Stimulated activated CD4-positive, alpha-beta T cell treated with anti-CD3 and anti-CD28 coated beads, Interleukin-12 subunit alpha, Interleukin-12 subunit beta, amount 100 ng/mL, for 24 hours (primary cell): ENCODE measurements at places on chromosomes 6 and 20.

DNA sequence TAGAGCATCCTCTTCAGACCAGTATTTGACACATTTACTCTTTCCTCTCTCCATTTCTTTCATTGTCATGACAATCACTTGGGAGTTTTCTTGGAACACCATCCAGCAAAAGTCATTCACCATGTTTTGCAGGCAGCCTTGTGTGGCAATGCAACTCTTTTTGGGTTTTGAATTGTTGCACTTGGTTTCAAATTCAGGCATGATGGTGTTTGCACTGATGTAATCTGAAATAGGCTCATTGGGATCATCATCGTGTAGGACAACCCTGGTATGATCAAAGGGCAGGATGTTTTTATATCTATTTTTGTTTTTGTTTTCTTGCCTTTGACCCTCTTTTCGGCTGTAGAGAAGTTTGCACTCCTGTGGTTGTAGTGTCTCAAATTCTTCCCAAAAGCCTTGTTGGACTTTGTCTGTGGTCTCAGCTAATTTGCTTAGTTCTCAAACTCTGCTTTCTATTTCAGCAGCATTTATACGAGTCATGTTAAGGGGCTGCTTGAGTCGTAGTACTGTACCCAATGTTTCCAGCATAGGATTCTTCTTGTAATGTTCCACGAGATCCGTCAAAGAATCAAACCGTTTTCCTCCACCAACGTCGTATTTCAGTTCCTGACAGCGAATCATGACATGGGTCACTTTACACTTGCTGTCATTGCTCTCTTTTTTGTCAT lies 160.8 kb upstream of the TNFAIP3 start:
- no peak for DNase-seq

GRCh38 chr6:24431045-24431451 lies 28.3 kb downstream of the MRS2 start:
- no peak for DNase-seq

- DNase-seq: no peak
These were observed 1.9 kb downstream of the TMEM239 start for GRCh38 chr20:2817891-2818595.

GRCh38 chr6:36858407-36858981 lies 16.1 kb downstream of the PPIL1 start:
- DNase-seq: no peak

DNA sequence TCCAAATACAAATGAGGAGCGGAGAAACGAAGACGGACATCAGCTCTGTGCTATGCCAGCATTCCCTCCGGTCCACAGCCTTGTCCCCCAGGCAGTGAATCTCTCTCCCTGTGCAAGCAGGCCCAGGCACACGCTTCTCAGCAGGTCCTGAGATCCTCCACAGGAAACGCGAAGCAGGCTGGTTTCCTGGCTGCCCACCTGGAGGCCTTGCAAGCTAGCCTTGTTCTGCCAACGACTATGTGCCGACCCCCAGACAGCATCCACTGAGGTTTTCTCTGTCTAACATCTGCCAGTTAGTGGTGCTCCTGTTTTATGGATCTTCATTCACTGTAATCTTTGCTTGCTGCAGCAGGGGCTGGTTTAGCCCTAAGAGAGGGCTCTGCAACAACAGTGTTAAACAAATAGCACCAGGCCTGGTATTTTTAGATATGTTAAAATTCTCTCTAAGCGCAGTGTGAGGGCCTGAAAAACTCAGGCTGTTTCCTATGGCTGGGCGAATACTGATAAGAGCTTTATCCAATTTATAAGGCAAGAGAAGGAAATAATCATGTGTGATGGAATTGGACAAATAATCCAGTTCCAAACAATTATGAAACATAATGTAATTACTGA lies 386.0 kb upstream of the ARID1B start:
- no peak for DNase-seq

DNA sequence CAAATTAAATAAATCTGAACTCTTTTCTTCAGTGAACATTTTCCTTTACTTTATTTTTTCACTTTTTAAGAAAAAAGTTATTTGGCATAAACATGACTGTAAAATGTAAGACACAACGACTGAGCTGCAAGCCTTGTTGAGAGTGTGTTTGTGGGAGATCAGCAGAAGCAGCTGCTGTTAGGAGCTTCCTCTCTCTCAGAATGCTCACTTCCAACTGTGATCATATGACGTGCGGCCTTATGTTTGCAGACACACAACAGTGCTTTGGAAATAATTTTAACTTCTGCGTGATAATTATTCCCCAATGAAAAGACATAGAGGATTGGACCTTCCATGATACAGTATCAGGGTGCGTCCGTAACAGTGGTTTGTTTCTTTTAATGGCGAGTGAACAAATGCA lies 104.0 kb downstream of the ARHGAP18 start:
- no peak for DNase-seq

DNA sequence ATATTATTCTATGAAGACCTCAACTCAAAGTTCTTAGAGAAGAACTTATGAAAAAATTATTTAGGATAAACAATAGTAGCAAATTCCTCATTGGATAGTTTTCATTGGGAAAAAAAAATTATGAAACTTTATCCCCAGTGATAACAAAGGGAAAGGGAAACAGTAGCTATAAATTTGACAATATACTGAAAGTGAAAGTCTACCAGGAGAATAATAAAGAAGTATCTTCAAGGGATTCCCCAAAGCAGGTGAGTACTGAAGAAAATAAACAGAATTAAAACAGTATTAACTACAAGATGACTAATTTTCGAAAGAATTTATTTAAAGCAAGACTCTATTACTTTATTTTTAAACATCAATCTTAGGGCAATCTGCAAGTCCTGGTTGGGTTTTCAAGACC lies 56.4 kb downstream of the REPS1 start:
- DNase-seq: no peak

- DNase-seq: no peak
These were observed 53.7 kb downstream of the BMP7 start for GRCh38 chr20:57212534-57213276.

GRCh38 chr6:152355166-152355565 lies 282.0 kb downstream of the SYNE1 start:
- DNase-seq: no peak

DNA sequence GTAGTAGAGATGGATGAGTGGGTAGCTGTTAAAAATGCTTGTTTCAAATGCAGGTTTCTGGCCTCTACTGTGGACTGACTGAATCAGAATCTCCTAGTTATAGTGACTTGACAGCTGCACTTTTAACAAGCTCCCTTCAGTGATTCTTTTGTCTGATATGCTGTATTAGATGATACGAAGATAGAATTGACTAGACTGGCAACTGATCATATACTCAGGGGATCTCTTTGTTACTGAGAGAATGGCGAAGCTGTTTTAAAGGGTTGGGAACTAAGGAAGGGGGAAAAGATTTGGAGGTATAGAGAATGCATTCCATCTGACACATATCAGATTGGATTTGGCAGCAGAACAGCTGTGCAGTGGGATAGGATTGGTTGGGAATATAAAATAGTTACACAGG lies 7.0 kb downstream of the ENPP4 start:
- DNase-seq: no peak

- DNase-seq: no peak
These were observed 11.4 kb upstream of the MMS22L start for GRCh38 chr6:97294451-97294850.

GRCh38 chr6:12485226-12485764 lies 195.1 kb downstream of the EDN1 start:
- DNase-seq: no peak

DNA sequence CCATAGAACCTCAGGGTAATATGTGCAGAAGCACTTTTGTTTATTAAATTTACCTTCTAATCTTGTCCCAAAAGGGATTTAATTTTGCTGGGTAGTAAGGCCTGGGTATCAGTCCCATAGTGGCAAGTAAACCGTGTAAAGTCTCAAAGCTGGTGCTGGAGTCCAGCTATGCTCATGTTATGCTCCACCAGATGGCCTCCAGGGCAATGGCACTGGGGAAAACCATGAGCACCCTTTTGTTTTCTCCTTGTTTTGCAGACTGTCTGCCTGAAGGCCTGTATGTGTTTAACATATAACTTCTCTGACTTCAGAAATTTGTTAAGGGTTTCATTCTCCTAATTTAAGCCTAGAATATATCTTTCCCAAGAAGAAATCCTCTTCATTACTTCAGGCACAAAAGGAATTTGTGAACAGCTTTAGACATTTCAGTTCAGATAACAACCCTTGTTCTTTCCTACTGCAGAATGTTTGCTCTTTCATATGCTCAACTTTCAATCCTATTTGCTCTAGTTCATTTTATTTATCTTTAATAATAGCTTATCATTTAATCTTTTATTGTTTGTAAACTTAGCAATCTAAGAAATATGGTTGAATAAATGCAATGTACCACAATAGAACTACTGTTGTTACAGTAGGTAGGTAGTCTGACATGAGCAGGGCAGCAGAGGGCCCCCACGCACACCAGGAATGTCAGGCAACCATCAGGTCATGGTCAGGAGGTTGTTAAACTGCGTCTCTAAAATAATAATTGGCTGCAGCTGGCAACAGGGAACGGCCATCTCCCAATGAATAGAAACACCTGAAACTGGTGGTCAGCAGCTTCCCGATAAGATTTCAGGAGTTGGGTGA lies 162.8 kb downstream of the TENT5A start:
- no peak for DNase-seq

DNA sequence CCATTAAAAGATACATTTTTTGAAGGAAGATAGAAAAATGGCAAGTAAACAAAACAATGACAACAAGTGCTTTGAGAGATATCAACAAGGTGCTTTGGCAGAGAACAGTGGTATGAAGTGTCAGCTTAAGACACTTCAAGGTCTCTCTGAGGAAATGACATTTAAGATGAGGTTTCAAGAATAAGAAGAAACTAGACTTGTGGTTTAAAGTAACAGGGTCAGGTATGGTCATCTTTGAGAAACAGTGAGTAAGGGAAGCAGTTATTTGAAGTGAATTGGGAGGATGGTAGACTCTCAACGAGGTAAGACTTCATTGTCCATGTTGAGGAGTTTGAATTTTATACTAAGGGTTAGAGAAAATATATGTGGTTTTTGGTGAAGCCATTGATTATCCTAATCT lies 77.8 kb downstream of the SYCP2L start:
- no peak for DNase-seq

DNA sequence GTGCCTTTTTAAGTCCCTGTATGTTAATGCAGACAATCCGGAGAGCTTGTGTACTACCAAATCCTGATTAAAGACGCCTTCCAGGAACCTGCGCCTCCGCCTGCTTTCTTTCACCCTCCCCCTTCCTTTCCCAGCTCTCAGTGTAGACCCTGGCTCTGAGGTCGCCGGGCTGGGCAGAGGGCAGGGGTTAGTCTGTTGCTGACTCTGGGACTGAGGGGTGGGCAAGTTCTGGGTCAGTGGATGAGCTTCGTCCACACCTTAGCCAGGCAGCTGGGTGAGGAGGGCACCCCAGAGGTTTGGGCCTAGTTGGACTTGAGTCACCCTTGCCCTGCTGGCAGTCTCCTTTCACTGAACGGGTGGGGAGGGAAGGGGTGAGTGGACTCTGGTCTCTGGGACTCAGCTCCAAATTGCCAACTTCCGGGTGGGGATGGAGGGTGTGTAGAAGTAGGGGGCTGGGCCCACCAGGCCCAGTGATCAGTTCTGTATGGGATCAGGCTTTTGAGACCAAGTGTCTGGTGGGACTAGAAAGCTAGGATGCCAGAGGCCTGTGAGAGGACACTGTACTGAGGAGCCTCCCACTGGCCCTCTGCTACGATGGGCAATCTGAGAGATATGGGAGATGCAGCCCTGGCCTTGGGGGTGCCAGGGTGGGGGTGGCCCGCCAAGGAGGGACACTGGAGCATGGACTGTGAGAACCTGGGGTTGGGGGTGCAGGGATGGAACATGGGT lies 21.3 kb upstream of the SLC22A7 start:
- DNase-seq: no peak

DNA sequence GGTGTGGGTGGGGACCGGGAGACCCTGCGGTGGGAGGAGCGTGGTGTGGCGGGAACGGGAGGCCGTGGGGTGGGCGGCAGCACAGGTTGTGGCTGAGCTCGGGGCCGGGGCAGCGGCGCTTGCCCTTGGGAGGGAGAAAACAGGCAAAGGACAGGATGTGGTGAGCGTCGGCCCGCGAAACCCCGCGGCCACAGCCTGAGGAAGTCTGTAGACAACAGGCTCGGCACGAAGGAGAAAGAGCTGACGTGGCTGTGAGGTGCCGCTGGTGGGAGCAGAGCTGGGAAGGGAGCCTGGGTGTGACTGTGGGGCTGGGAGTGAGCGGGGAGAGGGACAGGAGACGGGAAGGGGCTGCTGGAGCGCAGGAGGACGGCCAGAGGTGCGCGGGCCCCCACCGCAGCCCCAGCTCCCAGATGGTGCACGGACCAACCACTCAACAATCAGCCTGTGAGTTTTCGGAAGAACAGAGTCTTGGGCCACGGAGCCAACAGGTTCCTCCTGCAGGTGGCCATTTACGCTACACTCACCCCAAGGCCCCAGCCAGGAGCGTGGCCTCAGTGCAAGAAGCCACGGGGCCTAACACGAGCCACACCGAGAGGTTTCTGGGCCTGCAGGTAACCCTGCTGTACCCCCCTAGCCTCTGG lies 202.8 kb downstream of the DLL1 start:
- peak; percentile 46 for DNase-seq

DNA sequence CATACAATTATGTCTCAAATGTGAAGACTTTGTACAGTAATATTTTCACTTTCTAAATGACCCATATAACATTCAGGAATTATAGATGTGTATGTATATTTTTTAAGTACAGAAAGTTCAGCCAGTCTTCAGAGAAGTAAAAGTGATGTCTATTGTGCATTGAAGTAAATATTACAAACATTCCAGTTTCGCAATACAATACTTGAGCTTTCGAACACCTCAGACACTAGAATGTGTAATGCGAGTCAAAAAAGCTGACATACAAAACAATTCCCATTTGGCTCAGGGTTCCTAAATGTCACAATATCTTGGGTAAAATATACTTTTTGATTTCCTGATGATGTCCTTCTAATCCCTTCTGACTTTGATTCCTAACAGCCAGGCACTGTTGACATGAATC lies 101.4 kb downstream of the ZNF217 start:
- no peak for DNase-seq

DNA sequence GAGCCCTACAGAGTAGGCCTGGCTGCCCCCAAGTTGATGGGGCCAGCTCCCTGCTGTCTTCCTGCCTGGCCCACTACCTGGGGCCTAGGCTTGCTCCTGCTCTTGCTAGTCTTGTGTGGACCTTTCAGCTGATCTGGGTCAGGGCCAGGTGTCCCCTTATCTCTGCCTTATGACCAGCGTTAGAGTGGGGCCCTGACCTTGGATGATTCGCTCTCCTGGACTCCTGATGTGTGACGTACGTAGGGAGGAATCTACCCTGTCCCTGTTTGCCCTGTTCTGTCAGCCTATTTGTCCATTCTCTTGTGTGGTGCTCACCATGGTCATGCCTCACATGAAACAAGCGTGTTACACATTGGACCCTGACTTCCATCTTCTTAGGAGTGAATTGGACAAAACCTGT lies 571.8 kb downstream of the QKI start:
- no peak for DNase-seq

GRCh38 chr20:57388953-57389694 lies 2.1 kb upstream of the RBM38 start:
- peak; percentile 50 for DNase-seq
